Naive B cell (primary cell): ENCODE measurements at places on chromosomes 2 and 18.

DNA sequence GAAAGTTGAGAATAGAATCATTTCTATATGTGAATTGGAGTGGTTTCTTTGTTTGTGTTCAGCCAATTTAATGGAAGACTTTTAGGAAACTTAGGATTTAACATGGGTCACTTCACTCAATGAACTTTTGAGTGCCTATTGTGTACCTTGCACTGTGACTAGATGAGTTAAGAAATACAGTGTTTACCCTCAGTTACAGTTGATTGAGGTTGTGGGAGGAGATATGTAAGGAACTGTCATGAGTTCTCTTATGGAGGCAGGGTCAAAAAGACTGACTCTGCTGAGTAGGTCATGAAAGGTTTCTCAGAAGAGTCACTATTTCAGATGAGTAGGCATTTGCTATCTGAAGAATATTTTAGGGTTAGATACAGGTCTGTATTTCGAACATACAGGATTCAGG lies 98.6 kb downstream of the RAB3GAP1 start:
- DNase-seq = no peak

GRCh38 chr2:113878743-113879142 lies 11.1 kb upstream of the ACTR3 start:
- no peak for DNase-seq

DNA sequence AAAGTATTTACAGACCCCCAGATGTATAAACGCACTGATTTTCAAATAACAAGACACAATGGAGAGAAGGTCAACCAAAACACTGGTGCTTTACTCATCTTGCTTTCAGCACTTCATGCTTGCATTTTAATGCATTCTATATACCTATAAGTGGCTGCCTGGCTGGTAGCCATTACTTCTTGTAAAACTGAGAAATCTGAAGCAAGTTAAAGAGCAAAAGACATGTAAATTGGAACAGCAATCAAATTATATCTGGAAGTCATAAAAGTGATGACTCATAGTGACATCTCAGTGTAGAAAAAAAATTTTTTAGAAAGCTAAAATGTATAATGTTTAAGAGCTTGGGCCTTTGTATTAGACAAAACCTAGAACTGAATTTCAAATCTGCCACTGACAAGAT lies 106.2 kb downstream of the CCDC141 start:
- no peak for DNase-seq

- no peak for DNase-seq
Measured at GRCh38 chr2:11781602-11782001, 35.2 kb downstream of the LPIN1 start.

DNA sequence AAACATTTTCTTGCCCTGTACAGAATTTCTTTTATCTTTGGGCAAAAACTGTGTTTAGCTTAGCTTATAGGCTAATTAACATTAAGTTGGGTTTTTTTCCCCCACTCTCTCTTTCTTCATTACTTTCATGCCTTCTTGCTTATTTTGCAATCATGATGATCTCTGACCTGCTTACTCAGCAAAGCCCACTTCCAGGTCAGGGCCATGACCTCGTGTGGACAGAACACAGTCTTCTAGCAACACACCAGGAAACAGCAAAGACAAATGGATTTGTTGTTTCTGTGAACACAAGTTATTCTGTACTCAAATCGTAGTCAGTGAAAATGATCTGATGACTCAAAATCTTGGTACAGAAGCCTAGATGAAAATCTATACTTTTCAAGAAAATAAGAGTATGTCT lies 60.7 kb downstream of the SPATS2L start:
- DNase-seq = no peak

DNA sequence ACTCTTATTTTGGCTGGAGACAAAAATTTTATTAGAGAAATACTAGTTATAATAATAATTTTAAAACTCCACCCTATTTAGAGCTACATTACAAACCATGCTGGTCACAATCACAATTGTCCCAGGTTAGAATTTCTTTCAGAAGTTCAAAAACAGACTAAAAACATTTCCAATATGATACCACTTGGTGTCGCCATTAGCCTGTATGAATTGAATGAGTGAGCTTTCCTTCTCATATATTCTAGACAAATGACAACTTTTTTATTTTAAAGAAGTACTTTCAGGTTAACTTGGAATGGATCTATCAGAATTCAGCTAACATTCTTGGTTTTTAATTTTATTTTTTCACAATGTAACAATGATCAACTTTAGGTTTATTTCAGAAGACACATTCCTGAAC lies 48.0 kb downstream of the SERPINB8 start:
- DNase-seq = no peak

GRCh38 chr2:216887138-216887537 lies 27.3 kb upstream of the TNP1 start:
- no peak for DNase-seq

GRCh38 chr18:3513481-3513880 lies 63.5 kb downstream of the TGIF1 start:
- no peak for DNase-seq

- DNase-seq = no peak
Measured at GRCh38 chr2:138403431-138403927, 98.1 kb upstream of the SPOPL start.

GRCh38 chr2:211187602-211188001 lies 631.2 kb downstream of the CPS1 start:
- no peak for DNase-seq

GRCh38 chr2:100388703-100389102 lies 28.8 kb downstream of the CHST10 start:
- no peak for DNase-seq

DNA sequence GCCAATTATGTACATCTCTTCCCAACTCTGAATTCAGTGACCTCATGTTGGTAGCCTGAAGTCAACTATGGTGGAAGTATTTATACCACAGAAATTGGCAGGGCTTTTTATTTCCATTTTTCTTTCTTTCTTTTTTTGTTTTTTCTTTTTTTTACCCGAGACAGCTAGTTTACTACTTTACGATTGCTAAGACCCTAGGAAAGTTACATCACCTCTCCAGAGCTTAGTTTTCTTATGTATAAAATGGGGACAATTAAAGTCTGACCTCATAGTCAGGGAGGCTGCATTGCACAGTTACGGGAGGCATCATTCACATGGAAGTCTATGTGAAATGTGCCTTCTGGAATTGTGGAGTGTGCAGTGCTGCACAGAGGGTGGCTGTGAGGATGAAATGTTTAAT lies 194.3 kb downstream of the MTX2 start:
- no peak for DNase-seq

DNA sequence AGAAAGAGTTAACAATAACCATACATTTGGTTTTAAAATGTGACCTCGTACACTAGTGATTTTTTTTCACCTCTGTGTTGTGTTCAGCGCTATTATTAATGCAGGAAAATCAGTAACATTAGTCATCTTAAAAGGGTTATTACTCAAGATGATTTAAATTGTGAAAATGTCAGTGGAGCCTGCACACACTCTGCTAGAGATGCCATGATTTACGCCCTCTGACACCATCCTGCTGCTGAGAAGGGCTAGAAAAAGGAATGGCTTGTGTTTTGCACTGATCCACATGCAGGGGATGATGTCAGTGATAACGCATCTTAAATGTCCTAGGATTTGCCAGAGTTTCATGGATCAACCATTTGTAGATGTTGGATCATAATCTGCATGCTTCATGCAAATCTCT lies 121.3 kb upstream of the BOD1L2 start:
- DNase-seq = no peak

- DNase-seq = no peak
Measured at GRCh38 chr2:235332240-235332890, 161.5 kb upstream of the AGAP1 start.

DNA sequence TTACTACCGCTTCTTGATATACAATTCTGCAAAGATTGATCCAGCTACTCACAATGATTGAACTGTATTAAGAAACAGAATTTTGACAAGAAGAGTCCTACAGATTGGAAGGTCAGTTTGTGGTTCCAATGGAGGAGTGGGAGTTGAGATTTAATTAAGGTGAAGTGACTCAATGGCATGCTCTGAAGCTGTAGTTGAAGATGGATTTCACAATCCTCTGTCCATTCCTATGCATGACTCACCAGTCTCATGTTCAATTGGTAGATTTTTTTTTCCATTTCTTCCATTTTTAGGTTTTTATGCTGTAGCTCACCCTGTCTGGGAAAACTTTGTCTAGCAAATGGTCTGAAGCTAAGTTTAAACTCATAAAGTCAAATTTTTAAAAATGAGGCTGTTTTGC lies 83.3 kb downstream of the DPP4 start:
- DNase-seq = no peak
